ENCODE measurements at places on chromosomes 2 and 18.
A peak's percentile ranks its signal among the peaks of the same experiment; 100 is the strongest.

DNA sequence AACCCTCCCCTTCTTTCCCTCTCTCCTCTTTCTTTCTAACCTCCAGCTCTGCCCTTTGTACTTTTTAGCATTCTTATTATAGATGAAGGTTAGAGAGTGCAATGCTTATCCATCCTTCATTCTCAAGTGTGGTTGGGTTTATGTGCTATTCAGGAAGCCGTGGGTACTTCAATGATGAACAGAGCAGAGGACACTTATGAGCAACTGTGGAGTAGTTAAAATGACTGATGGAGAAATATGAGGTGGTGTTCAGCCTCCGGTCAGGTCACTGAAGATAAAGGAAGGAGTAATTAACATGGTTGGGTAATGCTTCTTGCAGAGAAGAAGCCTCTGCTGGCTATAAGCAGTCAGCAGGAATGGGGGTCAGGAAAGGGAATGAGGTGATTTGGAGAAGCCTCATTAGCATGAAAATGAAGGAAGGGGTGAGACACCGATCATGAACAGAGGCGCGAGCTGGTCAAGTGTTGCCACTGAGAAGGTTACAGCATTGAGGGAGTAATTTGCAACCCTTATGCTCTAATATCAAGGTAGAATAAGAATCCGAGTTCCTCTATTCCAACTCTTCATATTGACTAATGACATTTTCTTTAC, 174.7 kb downstream of the LPIN1 start:
- no peak for DNase-seq

GRCh38 chr2:224354632-224355211, 47.2 kb downstream of the FAM124B start:
- no peak for DNase-seq

DNA sequence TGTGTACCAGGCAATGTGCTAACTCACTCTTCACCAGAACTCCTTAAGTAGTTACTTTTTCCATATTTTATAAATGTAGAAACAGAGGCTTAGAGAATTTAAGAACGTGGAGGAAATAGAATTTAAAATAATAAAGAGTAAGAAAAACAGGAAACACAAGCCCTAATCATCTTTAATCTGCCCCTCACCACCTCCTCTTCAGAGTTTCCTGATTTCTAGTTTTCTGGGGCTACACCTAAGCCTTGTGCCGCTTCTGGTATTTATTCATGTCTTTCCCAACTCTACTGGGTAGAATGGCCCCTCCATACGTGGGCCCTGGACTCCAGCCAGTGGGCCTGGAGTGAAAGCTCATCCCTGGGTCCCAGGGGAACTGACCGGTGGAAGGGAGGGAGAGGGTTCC, 85.4 kb downstream of the RTN4 start:
- no peak for DNase-seq

DNA sequence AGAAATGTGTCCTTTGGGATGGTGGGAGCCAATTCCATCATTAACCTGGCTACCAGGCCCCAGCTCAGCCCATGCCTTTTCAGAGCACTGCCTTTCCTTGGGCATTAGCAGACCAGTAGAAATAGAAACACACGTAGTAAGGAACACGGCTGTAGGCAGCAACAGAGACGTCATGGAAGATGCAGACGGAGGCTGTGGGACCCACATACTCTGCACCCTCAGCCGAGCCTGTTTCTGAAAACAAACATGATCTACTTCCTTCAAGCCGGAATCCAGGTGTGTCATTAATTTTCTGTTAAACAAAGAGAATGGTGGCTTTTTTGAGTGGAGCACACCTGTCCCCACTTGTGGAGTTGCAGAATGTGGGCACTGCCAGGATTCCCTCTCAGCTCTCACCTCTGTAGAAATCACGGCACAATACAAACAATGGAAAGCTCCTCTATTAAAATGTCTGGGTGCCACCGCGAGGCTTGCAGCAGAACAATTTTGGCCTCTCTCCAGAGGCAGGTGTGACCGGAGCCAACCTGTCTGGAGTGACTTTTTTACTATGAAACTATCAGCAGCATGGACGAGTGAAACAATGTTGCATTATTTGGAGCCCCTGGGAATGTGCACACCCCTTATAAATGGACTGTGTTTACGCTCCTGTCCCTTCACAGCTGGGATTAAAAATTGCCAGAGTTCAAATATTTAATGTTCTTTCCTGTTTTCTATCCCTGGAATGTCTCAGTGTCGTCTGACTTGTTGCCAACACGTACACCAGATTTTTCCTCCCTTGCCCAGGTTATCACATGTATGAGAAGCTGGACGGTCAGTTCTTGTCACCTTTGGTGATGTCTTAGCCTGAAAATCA, 31.7 kb downstream of the SPP2 start:
- no peak for DNase-seq

GRCh38 chr18:53601344-53601743, 623.1 kb downstream of the MBD2 start:
- DNase-seq: no peak

DNA sequence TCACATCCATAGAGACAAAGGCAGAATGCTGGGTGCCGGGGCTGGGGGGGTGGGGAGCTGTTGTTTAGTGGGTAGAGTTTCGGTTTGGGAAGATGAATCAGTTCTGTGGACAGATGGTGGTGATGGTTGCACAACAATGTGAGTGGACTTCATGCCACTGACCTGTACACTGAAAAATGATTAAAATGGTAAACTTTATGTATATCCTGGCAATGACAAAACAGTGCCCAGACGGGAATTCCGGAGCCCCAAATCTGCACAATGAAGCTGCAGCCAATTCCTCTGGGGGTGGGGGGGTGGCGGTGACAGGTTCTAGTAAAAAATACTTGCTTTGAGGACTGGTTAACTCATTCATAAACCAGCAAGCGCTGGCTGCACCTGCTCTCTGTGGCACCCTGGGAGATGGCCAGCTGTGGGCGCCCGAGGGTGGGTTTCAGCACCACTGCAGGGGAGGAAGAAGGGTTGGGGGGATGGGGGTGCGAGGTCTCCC, 81.8 kb upstream of the HPCAL1 start:
- DNase-seq: no peak

- no peak for DNase-seq
Observed at GRCh38 chr2:204315236-204315662, 230.0 kb upstream of the PARD3B start.

DNA sequence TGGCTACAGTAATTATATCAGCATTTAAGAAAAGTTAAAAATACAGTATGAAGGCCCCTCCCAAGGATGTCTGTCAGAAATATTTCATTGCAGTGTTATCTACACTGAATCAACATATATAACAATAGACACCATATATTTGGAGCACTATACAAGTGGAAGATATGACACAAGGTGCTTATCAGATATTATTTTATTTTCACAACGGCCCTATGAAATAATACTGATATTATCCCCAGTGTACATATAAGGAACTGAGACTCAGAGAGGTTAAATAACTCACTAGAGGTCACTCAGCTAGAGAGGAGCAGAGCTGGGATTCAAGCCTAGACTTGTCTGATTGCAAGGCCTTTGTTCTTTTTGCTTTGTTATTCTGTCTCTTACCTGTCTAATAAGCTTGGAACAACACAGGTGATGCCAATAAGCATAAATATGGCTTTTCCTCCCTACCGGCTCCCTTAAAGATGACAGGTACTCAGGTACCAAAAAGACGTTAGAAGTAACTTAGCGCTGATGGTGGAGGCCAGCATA, 4.7 kb upstream of the SLC40A1 start:
- no peak for DNase-seq

DNA sequence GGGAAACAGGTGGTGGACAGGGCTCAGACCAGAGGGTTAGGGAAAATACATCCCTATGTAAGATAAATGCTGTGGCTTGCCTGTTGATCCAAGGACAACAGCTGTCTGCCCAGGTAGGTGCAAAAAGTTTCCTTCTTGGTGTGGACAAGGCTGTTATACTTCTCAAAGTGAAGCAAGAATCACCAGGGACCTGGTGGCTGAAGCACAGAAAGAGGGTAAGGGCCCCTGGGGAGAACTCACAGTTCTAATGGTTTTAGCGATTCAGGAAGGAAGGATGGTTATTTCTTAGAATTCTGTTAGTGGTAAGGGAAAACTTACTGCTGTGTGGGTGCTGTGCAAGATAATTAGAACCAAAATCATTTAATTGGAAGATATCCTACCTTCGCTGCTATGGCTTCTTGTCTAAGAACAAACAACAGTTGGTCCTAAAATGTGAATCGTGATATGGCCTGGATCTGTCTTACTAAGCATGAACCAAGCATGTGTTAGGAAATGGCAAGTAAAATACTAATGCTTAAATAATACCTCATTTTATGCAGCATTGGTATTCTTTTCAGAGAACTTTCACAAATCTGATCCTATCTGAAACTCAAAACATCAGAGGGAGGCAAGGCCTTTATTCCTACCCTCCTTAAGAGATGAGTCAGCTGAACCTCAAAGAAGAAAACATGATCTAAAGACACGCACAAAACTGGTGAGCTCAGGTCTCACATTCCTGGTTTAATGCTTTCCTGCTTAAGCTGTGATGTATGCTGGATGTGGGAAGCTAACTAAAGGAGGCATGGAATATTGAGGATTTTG, 159.2 kb upstream of the THUMPD2 start:
- no peak for DNase-seq

DNA sequence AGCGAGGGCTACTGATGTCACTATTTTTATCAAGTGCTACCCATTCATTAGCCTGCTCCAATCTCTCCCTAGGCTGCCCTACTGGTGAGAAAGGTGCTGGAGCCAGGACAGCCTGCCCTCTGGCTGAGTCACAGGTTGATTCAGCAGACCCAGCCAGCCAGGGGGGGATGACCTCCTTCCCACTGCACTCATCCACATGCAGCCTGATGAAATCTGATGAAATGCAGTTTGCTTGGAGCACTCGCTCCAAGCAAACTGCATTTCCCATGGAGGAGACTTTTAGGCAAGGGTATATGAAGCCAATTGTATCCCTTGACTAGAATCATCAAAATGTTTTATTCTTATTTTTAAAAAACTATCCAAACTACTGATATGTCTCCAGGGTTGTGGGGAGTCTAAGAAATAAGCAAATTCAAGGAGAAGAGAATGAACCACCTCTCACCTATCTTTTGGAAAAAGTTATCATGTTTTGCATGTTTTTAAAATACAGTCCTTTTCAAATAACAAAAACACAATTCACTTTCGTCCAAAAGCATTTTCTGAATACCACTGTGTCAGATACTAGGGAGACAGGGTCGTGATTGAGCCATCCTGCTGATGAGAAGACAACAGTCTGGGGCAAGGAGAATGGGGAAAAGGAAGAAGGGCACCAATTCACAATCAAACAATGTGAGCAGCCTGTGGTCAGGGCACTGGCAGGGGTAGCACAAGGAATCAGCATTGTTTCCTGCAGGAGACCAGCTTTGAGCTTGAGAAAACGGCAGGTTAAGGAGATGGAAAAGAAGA, 128.3 kb downstream of the AFF3 start:
- DNase-seq: no peak

DNA sequence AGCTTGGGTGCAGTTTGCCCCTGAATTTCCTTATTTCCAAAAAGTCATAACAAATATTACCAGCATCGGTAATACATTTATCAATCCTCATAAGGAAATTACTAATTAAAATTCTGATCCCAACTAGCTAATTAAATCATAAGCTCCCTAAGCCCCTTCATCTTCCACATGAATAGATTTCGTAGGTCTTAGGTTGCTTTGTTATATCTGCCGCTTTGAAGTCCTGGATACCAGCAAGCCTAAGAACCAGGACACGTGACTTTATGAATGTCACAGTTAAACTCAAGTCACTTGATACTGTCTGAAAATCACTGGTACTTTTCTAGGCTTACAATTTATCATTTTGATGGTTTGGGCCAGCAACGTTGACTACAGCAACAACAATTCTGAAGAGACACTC, 134.8 kb upstream of the CAVIN2 start:
- DNase-seq: no peak

GRCh38 chr18:59051470-59052165, 88.1 kb upstream of the SEC11C start:
- no peak for DNase-seq

- no peak for DNase-seq
Observed at GRCh38 chr2:197946562-197946961, 142.2 kb downstream of the PLCL1 start.

- no peak for DNase-seq
Observed at GRCh38 chr18:8937160-8938094, 165.1 kb upstream of the NDUFV2 start.

DNA sequence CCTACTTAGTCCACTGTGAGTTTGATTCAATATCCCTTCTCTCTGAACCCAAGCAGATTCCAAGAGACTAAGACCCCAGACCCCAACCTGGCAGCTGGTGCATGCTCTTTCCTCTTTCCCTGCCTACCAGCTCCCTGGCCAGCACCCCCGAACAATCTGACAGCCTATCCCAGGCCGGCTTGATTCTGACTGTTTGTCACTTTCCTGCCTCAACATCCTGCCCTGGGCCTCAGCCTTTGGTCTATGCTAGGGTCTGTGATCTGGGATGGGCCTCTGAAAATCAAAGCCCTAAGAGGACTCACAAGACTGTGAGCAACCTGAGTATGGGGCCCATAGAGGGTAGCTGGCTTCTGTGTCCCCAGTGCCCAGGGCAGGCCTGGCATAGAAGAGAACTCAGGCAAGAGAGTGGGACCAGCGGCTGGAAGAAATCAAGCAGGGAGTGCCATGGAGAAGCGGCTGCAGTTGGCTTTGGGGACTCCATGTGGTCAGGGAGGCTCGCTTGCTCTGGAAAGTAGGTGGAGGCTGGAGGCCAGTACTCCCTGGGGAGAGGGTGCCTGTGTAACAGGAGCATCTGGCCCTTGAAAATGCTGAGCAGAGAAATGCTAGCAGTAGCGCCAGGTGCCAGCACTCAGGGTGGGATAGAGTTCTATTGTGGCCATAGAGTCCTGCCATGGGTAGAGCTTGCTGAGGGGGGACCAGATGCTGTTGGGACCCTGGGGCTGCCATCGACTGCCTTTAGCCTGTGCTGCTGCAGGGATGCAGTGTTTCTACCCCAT, 343.9 kb downstream of the DYSF start:
- DNase-seq: no peak

DNA sequence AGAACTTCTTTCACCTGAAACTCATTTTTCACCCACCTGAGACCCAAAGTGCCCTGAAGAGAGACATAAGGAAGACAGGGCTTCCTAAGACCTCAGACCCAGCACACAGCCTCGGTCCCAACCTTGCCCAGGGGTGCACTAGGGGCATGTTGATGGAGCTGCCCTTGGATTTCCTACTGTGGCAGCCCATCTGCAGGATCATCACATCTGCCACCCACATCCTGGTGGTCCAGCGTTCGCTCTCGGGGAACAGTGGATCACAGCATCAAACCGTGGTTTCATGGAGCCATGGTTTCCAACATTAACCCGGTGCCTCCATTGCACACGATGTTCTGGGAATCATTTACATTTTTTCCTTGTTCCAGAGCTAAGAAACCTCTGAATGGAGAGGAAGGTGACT, 186.4 kb downstream of the TFCP2L1 start:
- DNase-seq: no peak

DNA sequence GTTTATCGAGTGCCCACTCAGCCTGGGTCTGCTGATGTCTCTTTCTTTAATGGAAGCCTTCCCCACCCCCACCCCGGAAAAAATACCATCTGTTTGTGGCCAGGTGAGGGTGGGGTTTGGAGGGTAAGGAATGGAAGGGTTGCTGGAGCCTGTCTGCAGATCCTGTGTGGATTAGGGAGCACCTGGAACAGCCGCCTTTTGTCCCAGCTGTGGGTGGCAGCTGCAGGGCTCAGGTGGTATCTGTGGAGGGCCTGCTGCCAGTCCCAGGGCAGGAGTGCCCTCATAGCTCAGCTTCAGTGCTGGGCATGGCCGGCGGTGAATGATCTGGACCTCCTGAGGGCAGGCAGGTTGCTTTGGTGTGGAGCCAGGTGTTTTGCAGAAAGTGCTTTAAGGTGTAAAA, 45.3 kb downstream of the IMPA2 start:
- peak; percentile 38 for DNase-seq

GRCh38 chr2:215886022-215886421, 127.3 kb downstream of the MREG start:
- DNase-seq: no peak
